Psoas muscle (tissue), 8 donors: ENCODE measurements at places on chromosomes 7 and 10. TPM values are rescaled to one million over a fixed set of nuclear protein-coding genes. Genes with fewer than 3 reads are reported as not detected.

- DNase-seq = no peak
- peaks cover 4% of the 10 kb centered on the region for H3K4me1 ChIP-seq
- H3K27ac ChIP-seq = no peak overlapping the region
- no peaks in the 10 kb centered on the region for H3K27me3 ChIP-seq
- no peak overlapping the region for H3K4me3 ChIP-seq
These were observed 57.4 kb downstream of the SPOCK2 start for GRCh38 chr10:72030762-72031543.

DNA sequence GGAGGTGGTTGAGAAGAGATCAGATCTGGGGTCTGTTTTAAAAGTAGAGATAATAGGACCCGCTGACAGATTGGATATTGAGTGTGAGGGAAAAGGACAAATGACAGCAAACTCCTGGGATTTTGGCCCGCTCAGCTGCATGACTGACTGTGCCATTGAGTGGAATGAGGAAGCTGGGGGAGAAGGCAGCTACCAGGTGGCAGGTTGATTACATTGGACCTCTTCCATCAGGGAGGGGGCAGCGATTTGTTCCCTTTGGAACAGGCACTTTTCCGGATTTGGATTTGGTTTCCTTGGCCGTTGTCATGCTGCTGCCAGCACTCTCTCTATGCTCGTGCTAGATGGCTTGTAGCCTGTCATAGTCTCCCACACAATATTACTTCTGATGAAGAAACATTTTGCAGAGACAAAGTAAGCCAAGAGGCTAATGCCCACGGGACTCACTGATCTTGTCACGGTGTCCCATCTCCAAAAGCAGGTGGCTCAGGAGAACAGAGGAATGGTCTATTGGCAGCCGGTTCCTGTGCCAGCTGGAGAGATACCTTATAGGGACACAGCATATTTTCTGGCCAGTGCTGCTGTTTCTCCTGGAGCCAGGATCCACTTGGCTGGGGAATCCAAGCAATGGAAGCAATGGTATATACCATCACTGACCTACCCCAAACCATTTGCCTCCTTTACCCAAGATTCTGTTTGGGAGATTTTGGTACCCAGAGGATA, 69.1 kb upstream of the WAC start:
- H3K36me3 ChIP-seq = no peaks in the 10 kb centered on the region
- H3K4me3 ChIP-seq = no peak overlapping the region
- no peaks in the 10 kb centered on the region for H3K4me1 ChIP-seq
- no peaks in the 10 kb centered on the region for H3K27me3 ChIP-seq
- no peak overlapping the region for H3K27ac ChIP-seq
- no peak for DNase-seq

DNA sequence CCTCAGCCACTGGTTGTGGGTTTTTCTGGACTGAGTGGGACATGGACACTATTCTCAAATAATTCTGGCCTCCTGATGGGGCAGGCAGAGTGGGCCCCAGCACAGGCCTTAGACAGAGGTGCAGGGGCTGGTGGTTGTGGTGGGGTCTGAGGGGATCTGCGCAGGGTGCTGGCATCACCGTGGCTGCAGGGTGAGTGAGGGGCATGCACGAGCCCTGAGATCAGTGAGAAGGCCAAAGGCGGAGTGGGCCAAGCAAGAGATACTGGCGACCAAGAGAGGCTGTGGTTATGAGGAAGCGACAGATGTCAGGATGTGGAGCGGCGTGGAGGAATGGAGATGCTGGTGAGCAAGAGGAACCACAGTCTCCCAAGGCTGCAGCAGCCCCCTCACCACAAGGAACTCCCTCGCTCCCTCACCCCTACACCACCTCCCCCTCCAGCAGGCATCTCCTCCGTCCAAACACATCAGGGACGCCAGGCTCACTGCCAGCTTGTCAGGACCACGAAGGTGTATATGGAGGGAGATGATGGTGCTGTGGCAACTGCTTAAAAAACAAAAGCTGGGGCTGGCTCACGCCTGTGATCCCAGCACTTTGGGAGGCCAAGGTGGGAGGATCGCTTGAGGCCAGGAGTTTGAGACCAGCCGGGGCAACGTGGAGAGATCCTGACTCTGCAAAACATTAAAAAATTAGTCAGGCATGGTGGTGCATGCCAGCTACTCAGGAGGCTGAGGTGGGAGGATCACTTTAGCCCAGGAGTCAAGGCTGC, 9.6 kb downstream of the PRF1 start:
- no peaks in the 10 kb centered on the region for H3K27me3 ChIP-seq
- no peaks in the 10 kb centered on the region for H3K36me3 ChIP-seq
- H3K27ac ChIP-seq = no peak overlapping the region
- H3K4me3 ChIP-seq = no peak overlapping the region

GPR158 gene
- not detected for polyA plus RNA-seq

DNA sequence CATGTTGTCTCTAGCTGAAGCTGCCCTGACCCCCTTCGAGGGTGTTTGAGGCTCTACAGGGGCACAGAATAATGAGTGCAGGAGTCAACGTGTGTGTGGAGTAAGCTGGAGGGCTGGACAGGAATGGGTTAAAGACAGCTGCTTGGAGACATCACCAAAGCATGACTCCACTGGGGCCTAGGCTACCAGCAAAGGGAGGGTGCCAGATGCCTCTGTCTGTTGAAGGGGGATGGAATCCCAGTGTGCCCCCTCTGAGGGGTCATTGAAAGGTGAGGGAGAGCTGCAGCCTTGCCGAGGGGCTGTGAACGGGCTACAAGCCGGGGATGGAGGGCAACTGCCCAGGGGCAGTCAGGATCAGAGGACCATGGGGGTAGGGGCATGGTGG, 51.7 kb upstream of the PODXL start:
- no peaks in the 10 kb centered on the region for H3K36me3 ChIP-seq
- no peaks in the 10 kb centered on the region for H3K4me1 ChIP-seq
- DNase-seq = no peak
- H3K4me3 ChIP-seq = no peak overlapping the region

DNA sequence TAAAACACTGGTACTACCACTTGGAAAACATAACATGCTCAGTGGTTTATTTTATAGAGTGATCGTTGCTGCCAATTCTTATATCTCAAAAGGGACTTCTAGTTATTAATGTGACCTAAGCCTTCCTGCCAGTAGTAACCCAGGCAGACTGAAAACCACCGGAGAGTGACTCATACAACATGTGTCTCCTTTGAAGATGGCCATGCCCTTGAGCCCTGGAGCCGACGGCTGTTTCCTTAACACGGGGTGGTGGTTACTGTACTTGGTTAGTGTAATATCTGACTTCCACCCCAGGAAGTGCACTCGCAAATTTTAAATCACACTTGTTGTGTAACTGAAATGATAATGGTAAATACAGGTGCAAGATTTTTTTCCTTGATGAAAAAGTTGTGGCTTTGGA, 30.5 kb downstream of the JAKMIP3 start:
- H3K4me3 ChIP-seq = no peak overlapping the region
- H3K4me1 ChIP-seq = no peaks in the 10 kb centered on the region
- no peak for DNase-seq
- H3K27me3 ChIP-seq = no peaks in the 10 kb centered on the region
- H3K27ac ChIP-seq = peak overlapping the region; percentile 3
